ENCODE measurements at places on chromosomes 5 and 9.

DNA sequence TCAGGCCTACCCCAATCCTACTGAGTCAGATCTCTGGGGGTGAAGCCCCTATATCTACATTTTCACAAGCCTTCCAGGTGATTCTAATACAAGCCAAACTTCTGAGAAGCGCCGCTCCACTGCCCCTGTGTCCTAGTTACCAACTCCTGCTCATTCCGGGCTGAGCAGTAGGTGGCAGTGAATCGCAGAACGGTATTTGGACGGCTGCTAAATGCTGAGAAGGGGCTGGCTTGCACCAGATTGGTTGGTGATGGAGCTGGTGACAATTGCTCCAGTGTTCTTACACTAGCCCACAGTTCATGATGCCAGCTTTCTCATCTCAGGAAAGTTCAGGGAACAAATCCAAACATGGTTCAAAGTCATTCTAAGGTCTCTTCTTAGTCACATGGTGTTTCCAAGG lies 31.1 kb upstream of the FGF1 start:
- peak; percentile 71 for DNase-seq

GRCh38 chr5:74576941-74577456 lies 63.5 kb downstream of the ENC1 start:
- DNase-seq = no peak

DNA sequence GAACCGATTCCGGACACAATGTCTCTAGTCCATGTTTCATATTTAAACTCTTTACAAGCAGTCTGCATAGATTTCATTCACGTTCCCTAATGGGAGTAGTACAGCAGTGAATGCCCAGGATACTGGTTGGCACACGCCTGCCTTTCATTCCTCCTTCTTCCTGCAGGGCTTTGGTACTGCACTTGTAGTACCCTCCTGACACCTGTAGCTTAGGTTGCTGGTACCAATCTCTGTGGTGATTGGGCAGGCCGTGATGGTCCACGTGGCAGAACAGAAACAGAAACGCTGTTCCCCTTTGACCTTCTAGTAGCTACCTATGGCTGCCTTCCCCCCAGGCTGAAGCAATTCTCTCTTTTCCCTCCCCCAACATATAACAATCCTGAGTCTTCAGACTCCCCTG lies 107.3 kb upstream of the MEGF10 start:
- no peak for DNase-seq

DNA sequence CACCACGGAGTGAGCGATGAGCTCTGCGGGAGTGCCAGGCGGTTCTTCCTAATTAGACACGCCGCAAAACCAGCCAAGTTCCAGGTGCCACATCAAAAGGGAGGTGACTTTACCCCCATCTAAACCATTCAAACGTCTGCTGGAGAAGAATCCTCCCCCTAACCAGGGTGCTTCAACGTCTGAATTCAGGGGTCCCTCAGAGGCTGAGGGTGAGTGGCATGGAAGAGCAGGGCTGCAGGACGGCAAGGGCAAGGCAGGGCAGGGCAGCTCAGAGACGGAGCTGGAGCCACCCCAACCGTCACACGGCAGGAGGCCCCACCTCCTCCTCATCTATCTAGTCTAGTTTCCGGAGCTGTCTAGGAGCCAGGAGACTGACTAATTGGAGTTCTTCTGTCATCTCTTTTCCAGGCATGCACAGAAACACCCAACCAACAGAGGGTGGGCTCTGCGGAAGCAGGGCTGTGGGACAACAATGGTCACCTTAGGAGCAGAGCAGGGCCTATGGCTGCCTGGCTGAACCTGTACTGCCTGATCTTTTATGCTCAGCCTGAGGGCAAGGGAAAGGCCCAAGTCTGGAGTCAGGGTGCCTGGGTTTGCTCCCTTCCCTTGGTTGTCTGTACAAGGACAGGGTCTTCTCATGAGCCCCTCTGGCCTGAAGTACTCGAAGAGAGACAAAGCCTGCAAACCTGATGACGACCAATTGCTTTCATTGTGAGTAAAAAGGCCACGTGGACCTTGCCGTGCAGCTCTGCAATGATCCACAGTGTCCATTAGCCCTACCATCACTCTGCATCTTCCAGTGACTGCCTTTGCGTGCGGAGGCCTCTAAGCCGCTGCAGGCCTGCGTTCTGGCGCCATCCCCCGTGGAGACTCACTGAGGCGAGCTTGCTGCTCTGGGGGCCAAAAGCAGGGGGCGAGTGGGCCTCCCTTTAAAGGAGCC lies 81.0 kb upstream of the SLC25A51 start:
- no peak for DNase-seq

DNA sequence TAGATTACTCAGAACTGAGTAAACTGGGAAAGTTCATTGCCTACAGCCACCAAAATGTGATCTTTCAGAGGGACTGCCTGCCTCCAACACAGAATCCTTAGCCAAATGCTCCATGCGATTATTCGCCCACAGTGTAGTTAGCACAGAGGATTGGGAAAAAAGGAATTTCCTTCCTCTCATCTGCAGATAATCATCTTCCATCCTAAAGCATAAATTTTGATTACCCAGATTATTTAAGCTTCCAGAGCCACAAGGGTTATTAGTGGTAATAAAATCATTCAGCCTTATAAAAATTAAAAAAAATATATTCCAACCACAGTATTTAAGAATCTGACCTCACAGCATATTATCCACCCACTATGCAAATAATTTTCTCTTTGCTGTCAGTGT lies 285.3 kb upstream of the GRAMD2B start:
- no peak for DNase-seq

GRCh38 chr5:172770675-172771438 lies at the start of gene DUSP1:
Gene DUSP1, minus strand, starts transcription at chr5:172771195. Its CDS starts 243 bp downstream, at chr5:172770952.
- DNase-seq = peak; percentile 97

- no peak for DNase-seq
These were observed 43.6 kb downstream of the ENC1 start for GRCh38 chr5:74596927-74597326.

GRCh38 chr9:4301971-4302427 lies 2.1 kb upstream of the GLIS3 start:
- no peak for DNase-seq

- peak; percentile 98 for DNase-seq
These were observed at the start of gene GRK6 for GRCh38 chr5:177426566-177427210. Gene GRK6, plus strand, starts transcription at chr5:177426676. Its CDS starts 170 bp downstream, at chr5:177426846.

GRCh38 chr9:129863059-129863690 lies 27.9 kb downstream of the USP20 start:
- no peak for DNase-seq

GRCh38 chr5:37738057-37738691 lies 101.7 kb downstream of the GDNF start:
- no peak for DNase-seq

GRCh38 chr9:105330201-105330600 lies 85.8 kb downstream of the SLC44A1 start:
- no peak for DNase-seq

DNA sequence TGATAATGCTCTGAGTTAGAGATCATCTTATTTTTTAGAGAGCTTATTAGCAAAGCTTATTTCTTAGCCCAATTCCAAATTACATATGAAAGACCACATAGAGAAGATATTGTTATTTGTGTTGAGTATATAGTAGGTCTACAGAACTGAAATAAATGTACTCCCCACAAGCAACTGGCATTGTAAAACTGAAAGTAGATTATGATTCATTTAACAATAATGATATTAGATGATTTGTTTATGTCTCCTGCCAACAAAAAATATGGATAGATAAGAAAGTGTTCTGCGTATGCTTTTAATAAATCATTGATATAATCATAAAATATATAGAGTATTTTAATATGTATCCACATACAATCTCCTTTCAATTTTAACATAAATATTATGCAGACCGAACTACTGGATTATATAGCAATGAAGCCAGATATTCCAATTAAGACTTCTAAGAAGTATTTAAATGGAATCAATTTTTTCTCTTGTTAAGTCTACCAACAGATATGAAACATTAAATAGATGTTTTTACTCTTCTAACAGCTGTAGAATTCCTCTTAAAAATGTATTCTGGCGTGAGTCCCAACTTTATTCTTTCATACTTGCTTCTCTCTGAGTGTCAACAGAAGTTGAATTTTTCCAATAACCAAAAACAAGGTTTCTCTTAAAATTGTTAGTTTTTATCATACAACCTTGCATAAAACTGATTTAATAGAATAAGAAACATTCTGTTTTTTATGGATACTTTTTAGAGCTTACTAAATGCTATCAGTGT lies 15.6 kb upstream of the DAB2 start:
- no peak for DNase-seq

DNA sequence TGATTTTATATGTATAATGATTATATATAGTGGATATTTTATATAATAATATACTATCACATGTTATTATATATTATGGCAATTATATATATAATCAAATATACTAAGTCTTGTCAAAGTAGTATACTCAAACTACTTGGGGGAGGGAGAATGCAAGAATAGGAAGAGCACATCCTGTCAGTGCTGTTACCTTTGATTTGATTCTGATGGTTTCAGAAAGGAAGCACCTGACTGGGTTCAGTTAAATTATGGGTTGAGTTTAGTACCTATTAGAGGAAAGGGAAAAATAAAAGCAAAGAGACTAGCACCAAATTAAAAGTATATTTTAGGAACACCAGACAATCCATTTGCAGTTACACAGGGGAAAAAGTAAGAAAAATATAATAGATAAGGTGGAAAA lies 107.6 kb downstream of the GRIA1 start:
- DNase-seq = no peak

DNA sequence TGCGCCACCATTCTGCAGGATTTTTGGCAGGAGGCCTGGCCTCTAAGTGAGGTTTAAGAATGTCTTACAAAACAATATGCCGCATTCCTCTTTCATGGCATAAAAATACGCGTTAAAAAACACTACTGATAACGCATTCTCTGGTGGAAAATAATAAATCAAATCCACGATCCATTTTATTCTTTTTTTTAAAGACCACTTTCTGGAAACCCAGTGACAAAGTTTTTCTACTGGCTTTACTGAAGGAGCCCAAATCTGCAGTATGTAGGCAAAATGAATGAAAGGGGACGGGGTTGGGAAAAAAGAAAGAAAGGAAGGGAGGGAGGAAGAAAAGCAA lies 2.0 kb downstream of the SV2C start:
- no peak for DNase-seq

GRCh38 chr5:132496631-132497487 lies 6.3 kb upstream of the IRF1 start:
- peak; percentile 42 for DNase-seq

DNA sequence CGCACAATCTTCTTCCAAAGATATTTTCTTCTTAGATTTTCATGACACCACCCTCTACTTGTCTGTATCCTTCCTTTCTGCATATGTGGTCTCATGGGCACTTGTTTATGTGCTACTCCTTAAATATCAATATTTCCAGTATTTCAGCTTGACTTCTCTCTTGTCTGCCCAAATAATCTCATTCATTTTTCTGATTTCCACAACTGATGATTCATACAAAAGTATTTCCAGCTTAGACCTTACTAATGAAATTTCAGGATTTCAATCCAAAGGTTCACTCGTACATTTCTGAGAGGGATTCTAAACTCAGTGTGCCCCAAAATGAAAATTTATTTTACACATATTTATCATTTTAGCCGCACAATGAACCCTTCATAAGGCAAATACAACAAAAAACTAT lies 928.9 kb upstream of the C9orf72 start:
- no peak for DNase-seq

DNA sequence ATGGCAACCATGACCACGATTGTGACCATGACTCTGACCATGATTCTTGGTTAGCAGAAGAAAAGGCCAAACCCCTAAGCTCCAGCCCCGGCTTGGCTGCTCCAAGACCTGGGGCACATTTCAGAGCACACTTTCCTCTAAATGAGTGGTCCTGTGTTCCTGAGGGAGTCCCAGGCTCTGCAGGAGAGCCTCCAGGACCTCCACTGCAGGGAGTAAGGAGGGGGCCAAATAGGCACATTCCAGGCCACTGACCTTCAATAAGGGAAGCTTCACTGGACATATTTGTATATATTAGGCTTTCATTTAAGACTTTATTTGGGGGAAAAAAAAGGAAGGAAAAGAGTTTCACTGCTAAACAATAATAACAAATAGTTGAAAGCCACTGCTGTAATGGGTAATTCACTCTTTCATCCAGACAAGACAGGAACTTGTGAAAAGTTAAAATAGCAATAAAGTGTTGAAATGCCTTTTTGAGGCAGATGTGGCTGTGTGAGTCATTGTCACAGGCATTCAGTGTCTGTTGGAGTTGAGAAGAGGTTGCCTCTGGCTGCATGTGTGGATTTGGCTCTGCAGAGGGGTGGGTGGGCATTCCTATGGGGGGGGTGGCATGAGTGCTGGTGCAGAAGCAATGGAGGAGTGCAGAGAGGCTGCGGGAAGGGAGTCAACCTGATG lies 63.9 kb upstream of the TGFBR1 start:
- no peak for DNase-seq

- DNase-seq = peak; percentile 89
These were observed 20.7 kb downstream of the GOLGA2 start for GRCh38 chr9:128254855-128255759.

DNA sequence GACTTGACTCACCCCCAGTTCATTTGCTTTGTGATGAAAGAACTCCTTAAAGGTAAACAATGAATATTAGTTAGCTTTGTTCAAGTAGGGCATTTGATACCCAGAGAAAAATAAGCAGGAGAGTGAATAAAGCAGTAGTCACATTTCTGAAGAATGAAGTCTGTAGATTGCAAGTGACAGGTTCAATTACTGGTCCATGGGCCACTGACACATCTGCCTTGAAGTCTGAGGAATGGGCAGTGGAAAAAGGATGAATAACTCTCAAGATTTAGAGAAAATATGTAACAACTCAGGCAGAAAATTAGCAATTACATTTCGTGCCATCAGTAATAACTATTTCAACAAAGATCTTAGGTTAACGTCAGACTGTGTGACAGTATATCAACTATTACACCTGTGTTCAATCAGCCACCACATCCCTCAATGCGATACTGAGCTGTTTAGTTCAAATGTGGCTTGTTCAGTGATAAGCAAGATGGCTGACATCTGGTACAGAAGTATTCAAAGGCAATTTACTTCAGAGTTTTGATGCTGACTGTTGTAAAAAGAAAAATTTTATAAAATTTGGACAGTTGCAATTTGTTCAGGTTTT lies 1890.7 kb upstream of the NUDT12 start:
- no peak for DNase-seq

- peak; percentile 98 for DNase-seq
These were observed at the start of gene FPGS for GRCh38 chr9:127802576-127803443. Gene FPGS, plus strand, starts transcription at chr9:127802882. Its CDS starts 43 bp downstream, at chr9:127802925.

GRCh38 chr9:129840034-129840433 lies 4.8 kb downstream of the USP20 start:
- no peak for DNase-seq

- DNase-seq = no peak
These were observed 30.0 kb upstream of the ADRA1B start for GRCh38 chr5:159886296-159886695.

DNA sequence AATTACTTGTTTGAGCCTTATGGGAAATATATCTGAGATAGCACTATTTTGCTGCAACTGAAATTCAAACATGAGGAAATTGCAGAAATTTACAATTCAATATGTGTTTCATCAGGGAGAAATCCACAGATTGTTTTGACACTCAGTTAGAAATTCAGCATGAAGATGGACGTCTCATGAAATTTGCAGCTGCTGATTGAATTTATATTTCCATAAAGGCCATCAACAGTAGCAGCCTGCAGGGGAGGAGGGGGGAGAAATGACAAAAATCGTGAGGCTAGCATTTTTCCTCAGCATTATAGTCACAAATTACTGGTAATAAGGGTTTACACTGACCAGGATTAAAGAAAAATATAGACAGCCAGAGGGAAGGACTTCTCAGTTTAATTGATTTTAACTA lies 81.0 kb downstream of the NDUFAF2 start:
- DNase-seq = no peak

All from D341Med (cell line).